Osteocyte (in vitro differentiated cells): ENCODE measurements at places on chromosomes 5 and 9. TPM values are rescaled to one million over a fixed set of nuclear protein-coding genes. Genes with fewer than 3 reads are reported as not detected.

DNA sequence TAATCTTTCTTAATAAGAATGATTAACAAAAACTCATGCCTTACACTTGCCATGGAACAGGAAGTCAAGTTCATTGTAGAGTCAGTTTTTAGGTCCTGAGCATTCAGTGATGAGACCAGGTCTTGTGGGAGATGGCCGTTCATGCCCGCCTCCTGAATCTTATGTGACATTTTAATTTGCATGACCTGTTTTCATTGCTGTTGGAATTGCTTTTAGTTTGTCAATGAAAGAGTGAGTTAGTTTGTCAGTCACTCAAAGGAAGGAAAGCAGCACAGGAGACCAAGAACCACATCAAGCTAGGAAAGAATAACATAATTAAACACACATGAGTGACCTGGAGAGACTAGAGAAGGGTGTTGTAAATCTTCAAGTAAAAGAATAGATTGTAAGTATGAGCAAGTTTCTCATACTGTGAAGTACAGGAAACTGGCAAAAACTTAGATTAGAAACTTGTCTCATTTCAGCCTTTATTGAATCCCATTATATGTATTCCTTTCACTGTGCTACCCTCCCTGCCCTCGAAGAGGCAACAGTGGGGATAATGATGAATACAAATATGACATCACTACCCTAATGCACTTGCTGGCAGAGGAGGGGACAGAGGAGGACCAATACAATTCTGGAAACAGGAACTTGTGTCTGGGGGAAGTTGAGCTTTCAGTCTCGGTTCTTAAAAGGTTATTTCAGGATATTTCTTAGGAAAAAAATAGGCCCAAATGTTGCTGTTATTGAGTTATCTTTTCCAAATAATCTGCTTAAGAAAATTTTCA lies 64.3 kb upstream of the C6 start:
- no peaks in the 10 kb centered on the region for H3K4me1 ChIP-seq
- no peaks in the 10 kb centered on the region for H3K36me3 ChIP-seq
- DNase-seq = no peak
- peaks cover 4% of the 10 kb centered on the region for H3K27me3 ChIP-seq
- no peak overlapping the region for H3K27ac ChIP-seq

DNA sequence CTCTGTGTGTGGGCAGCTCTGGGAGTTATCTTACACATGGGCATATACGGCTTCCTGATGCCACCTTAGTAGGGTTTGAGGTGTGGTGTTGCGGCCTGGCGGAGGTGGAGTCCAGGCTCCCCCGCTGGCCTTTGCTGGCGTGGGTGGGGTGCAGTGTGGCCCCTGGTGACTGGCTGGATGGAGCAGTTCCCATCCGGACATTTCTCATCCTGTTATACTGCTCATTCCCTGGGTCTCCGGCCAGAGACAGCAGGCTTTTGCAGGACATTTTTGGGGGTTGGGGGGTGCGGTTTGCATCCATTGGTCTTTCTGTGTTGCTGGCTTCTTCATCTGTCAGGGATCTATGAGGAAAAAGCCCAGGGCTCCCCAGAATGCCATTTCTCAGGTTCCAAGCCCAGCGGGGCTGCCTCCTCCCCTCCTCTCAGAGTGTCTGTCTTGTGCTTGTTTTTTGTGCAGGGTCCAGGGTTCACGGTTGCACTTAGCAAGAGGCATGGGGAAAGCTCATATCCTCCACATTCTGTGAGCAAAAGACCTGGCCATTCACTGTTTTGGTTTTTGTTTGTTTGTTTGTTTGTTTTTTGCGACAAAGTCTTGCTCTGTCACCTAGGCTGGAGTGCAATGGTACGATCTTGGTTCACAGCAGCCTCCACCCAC lies 22.3 kb downstream of the NDUFS6 start:
- no peaks in the 10 kb centered on the region for H3K27me3 ChIP-seq
- H3K4me1 ChIP-seq = no peaks in the 10 kb centered on the region
- peaks cover 40% of the 10 kb centered on the region for H3K36me3 ChIP-seq
- H3K4me3 ChIP-seq = no peak overlapping the region

GRCh38 chr5:103259705-103260355 lies 1.3 kb downstream of the MACIR start:
- no peaks in the 10 kb centered on the region for H3K36me3 ChIP-seq
- H3K4me1 ChIP-seq = peaks cover 29% of the 10 kb centered on the region
- no peaks in the 10 kb centered on the region for H3K27me3 ChIP-seq
- DNase-seq = no peak

DNA sequence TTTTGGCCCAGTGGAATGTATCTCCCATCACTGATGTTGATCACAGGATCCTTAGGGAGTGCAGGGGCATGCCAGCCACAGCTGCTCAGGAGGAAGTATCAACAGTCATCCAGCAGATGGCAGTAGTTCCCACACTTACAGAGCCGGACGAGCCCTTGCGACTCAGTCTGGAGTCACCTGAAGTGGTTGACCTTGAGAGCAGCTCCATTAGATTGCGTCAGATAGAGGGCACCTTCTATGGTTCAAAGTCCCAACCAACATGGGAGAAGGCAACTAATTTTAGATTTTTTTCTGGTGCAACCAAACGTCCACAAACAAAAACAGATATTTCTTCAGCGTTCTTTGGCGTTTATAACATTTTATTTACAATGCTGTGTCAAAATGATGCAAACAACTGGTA lies 124.5 kb downstream of the EGFLAM start:
- H3K36me3 ChIP-seq = no peaks in the 10 kb centered on the region
- H3K27me3 ChIP-seq = peaks cover 17% of the 10 kb centered on the region
- peak; percentile 86 for DNase-seq
- H3K27ac ChIP-seq = no peak overlapping the region

- H3K4me3 ChIP-seq = no peak overlapping the region
- H3K4me1 ChIP-seq = no peaks in the 10 kb centered on the region
- H3K36me3 ChIP-seq = no peaks in the 10 kb centered on the region
- peaks cover 11% of the 10 kb centered on the region for H3K27me3 ChIP-seq
- no peak for DNase-seq
Measured at GRCh38 chr5:58156361-58156760, 303.5 kb downstream of the PLK2 start.

ANKRD31 gene
- total RNA-seq = 0.13 and 0.18 TPM in 2 replicates

GRCh38 chr9:4490705-4491625 lies 697 bp downstream of the SLC1A1 start:
- H3K36me3 ChIP-seq = peaks cover 1% of the 10 kb centered on the region
- peak overlapping the region; percentile 89 for H3K4me3 ChIP-seq
- DNase-seq = no peak
- peaks cover 6% of the 10 kb centered on the region for H3K27me3 ChIP-seq
- H3K27ac ChIP-seq = no peak overlapping the region

DNA sequence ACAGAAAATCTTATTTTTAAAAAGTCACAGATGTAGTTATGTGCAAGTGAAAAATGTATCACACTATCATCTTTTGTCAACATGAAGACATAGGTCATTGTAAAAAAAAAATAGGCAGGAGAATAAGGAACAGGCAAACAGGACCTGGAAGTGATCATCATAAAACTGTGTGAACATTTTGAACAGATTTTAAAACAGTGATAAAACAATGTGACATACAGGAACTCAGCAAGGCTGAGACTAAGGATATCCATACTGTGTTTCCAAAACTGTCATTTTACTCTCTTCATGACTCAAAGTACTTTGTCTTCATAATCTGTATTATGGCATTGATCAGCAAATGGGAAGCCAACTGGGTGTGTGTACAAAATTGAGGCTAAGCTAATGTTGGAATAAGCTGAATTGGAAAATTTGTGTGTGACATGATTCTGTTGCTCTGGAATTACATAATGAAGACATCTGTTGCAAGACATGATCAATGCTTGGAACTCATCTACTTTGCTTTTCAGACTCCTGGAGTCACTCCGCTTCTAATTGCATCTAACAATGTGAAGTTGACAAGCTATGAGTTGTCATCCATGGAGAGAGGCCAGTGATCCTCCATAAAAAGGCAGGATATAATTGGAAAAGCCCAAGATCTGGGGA lies 978.7 kb upstream of the NUDT12 start:
- DNase-seq = no peak
- H3K27ac ChIP-seq = peak overlapping the region; percentile 58
- no peaks in the 10 kb centered on the region for H3K27me3 ChIP-seq
- no peaks in the 10 kb centered on the region for H3K36me3 ChIP-seq

DNA sequence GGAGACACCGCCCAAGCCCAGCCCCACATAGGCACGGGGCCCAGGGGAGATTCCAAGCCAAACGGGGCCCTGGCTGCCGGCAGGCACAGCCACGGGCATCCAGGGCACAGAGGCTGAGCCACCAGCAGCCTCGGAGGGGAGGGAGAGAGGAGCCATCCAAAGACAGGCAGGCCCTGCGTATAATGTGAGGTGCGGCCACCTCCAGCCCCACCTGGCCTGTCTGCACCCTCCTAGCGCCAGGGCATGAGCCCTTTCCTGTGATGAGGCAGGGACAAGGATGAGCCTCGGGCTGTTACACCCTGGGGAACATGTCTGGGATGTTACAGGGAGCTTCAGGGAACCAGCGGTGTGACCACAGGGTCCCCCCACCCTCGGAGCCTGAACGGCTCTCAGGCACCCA lies 1.1 kb upstream of the CCDC187 start:
- peaks cover 5% of the 10 kb centered on the region for H3K4me1 ChIP-seq
- no peak for DNase-seq
- peaks cover 7% of the 10 kb centered on the region for H3K27me3 ChIP-seq
- H3K27ac ChIP-seq = no peak overlapping the region

DNA sequence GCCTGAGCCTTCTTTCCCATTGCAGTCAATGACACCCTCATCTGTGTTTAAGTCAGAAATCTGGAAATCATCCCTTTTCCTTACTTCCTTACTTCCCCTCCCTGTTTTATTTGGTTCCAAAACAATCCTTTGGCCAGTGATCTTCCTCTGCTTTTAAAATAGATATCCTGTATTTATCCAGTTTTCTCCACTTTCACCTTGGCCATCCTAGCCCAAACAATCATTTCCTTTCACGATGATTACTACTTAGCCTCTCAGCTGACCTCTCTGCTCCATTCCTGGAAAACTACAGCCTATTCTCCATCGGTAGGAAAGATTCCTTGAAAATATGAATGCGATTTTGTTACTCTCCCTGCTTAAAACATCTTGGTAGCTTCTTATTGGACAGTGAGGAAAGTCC lies 565.4 kb downstream of the TLR4 start:
- DNase-seq = no peak
- H3K4me1 ChIP-seq = no peaks in the 10 kb centered on the region
- no peak overlapping the region for H3K4me3 ChIP-seq
- no peak overlapping the region for H3K27ac ChIP-seq
- H3K27me3 ChIP-seq = no peaks in the 10 kb centered on the region

DNA sequence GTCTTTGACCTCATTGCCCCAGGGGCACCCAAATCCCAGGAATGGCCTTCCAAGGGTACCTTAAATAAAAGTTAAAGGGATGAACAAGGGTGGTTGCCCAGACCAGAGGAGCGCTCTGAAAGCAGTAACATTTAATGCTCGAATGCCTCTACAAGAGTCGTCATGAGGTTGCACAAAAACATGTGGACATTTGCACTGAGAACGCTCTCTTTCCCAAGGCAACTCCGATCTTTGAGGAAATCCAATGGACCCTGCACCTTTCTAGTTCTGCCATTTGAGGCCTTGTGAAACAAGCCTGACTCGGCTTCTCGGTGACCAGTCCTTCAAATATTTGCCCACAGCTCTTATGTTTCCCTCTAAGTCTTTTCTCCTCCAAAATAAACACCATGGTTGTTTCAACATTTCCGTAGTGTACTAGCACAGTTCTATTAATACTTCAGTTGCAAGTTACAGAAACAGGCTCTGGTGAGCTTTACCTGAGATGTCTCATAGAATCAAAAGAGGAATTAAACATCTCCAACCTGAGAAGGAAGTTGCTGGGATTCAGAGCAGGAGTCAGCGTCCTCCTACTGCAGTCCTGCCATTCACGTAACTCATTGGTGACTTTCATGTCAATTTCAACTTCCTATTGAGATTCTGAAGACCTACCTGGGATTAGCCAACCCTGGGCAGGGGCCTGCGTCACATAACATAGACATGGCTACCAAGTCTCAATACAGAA lies 168.8 kb upstream of the RAI14 start:
- H3K27ac ChIP-seq = peak overlapping the region; percentile 52
- DNase-seq = no peak
- H3K27me3 ChIP-seq = peaks cover 19% of the 10 kb centered on the region
- H3K4me1 ChIP-seq = peaks cover 39% of the 10 kb centered on the region
- H3K4me3 ChIP-seq = no peak overlapping the region
- no peaks in the 10 kb centered on the region for H3K36me3 ChIP-seq

RNF183 gene
- total RNA-seq = not detected in 2 replicates

SCGB3A2 gene
- total RNA-seq = not detected in 2 replicates

GRCh38 chr5:144418719-144419118 lies 248.0 kb downstream of the KCTD16 start:
- H3K27me3 ChIP-seq = no peaks in the 10 kb centered on the region
- DNase-seq = no peak
- no peak overlapping the region for H3K27ac ChIP-seq
- no peak overlapping the region for H3K4me3 ChIP-seq
- H3K36me3 ChIP-seq = no peaks in the 10 kb centered on the region

GKAP1 gene
- 1.8 and 2.0 TPM in 2 replicates for total RNA-seq

GRCh38 chr9:95857896-95858295 lies 17.6 kb upstream of the ERCC6L2 start:
- H3K27ac ChIP-seq = no peak overlapping the region
- H3K4me3 ChIP-seq = no peak overlapping the region
- no peaks in the 10 kb centered on the region for H3K27me3 ChIP-seq
- H3K36me3 ChIP-seq = peaks cover 15% of the 10 kb centered on the region

ENHO gene
- 0.86 and 1.0 TPM in 2 replicates for total RNA-seq

DNA sequence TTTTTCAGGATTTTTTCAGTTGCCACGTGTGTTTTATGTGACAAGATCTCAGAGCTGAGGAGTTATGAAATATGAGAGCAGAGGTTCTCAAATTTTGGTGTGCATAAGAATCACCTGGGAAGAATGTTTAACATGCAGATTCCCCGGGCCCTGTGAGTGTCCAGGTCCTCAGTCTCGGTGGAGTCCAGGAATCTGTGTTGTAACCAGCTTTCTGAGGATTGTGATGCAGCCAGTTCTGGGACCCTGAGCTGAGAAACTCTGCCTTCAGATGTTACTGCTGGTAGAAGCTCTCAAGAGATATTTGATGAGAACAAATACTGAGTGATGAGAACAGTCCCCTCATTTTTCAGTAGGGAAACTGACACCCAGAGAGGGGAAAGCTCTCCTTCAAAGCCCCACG lies 102.8 kb upstream of the SAP30L start:
- H3K4me3 ChIP-seq = no peak overlapping the region
- no peak for DNase-seq
- H3K27me3 ChIP-seq = no peaks in the 10 kb centered on the region
- peak overlapping the region; percentile 25 for H3K27ac ChIP-seq

DNA sequence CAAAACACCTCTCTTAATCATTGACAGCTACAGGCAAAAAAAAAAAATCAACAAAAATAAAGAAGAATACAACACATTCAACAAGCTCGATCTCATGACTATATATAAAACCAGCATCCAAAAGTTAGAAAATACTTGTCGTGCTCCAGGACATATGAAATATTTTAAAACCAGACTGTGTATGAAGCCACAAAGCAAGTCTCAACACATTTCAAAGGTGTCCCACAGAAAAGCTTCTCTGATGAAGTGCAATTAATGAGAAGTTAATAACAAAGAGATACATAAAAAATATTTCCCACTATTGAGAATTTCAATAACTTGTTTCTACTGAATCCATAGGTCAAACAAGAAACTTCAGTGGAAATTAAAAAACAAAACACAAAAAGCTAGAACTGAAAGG lies 178.7 kb downstream of the PLK2 start:
- H3K27ac ChIP-seq = no peak overlapping the region
- H3K4me3 ChIP-seq = no peak overlapping the region
